ENCODE measurements at places on chromosomes 1 and 21.

DNA sequence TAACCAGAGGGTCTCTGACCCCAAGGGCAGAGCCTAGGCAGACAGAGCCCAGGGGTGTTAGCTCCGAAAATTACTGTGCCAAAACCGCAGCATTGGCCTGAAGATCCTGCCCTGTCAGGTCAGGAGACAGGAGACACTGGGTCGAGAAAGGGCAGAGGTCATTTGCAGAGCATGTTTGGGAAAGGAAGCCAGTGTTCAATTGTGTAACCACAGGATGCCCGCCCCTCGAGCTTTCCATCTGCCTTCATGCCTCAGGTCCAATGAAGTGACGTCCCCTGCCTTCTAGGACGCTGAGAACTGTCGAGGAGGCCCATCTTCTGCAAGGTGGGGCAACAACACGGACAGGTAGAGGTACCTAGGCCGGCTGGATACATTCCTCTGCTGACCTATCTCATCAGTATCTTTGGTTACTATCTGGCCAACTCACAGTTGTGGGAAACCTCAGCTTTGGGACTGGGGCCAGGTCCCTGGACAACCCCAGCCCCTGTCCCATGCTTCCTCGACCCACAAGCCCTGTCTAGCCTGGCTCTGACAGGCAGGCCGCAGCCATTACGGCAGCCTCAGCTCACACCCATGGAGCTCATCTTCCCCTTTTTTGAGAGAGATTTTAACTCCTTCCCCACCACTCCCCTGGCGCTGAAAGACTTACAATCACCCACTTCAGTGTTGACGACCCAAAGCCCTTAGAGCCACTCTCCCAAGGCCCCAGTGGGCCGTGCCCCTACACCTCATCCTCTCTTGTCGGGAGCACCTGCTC is 1.3 kb downstream of the ARL8A start:
- no peak for DNase-seq

DNA sequence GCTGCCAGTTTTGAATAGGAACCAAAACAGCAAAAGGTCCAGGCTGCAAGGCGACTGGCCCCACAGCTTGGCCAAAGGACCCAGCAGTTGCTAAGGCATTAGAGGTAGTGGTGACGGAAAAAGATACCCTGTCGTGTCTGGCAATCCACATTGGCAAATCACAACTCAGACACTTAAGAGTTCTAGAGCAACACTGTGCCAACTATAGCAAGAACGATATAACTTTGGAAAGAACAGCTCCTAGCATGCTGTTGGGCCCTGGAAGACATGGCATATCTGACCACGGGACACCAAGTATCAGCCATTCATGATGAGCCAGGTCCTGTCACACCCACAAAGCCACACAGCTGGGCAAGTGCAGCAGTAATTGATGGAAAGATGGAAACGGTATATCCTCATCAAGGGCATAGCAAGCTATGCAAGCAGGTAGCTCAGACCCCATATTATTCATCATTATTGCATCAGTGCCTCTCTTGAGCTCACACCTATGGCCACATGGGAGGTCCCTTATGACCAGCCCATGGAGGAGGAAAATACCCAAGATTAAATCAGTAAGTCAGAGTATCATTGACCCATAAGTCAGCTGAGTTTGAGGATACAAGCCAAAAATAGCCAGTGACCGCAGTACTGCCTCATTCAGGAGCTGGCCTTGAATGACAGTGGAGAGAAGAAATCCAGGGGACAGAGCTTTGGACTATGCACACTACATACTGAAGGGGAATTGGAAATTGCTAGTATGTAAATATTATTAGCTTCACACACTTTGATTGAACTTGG is 221.2 kb downstream of the SETD4 start:
- DNase-seq: no peak

DNA sequence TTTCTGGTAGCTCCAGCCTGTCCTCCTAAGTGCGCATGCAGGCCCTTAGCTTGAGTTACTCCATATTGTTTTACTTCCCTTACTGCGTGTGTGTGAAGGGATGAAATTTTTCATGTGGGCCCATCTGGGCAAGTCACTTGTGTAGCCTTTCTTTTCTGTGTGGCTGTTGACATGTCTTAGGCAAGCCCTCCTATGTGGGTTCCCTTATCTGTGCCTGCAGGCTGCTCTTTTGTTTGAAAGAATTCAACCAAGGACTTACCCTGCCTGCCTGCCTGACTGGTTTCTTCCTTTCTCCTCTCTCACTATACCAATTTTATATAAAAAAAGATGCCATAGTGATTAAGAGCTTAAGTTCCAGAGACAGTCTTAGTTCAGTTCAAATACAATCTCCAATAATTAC is 249.3 kb downstream of the ATG4C start:
- DNase-seq: no peak

DNA sequence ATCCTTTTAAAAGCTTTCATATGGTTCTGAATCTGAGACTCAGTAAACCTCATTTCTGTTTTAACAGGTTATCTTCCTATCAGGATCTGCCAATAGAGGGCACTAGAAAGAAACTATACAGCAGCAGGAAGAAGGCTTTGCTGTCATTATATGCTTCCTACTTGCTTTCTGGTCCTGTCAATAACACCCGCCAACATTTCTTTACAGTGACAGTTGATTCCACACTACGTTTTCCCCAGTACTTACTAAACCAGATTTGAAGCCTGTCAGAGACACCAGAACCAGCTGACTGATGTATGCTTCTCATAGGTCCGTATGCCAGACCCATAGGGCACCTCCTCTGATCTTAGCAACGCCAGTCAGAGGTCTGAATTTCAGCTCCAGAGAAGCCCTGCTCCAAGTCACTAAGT is 341.0 kb upstream of the NEGR1 start:
- DNase-seq: no peak

DNA sequence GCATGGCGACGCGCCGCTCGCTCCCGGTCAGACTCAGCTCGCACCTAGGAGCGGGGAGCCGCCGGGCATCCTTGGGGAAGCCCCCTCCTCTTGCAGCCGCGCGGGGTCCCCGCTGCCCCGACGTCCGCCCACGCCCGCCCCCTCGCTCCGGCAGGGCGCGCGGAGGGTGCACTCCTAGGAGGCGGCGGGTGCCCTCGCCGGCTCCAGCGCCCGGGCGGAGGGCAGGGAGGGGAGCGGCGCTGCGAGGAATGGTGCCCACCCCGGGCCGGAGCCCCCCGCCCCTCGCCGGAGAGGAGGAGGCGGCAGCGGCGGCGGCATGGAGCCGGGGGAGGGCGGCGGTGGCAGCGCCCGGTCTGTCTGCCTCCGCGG is 488 bp downstream of the FAM78B start:
- DNase-seq: no peak

DNA sequence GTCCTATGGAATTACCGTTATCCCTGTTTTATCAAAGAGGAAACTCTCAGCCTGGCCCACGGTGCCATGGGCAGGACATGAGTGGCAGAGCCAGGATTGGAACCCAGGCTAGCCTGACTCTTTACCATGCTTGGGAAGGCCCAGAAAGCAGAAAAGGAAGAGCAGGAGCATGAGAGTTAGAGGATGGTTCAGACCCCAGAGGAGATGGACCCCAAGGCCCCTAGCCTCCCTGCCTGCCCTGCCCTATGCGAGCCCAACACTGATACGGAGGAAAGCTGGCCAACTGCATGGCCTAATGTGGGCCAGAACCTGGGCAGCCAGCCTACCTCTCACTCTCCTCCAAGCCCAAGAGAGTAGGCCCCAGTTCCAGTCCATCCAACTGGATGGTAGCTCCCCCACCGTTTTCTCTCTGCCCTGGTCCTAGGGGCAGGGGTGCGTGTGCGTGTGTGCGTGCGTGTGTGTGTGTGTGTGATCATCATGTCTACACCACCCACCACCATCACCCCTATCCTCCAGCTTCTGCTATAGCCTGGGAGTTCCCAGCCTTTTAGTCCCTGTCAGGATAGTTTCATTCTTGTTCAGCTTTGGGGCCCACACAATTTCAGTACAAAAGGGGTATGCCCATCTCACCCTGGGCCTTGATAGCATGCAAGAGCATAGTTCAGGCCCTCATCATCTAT is 15.4 kb upstream of the MEX3A start:
- DNase-seq: no peak

GRCh38 chr21:39388811-39389155 is 39.9 kb upstream of the HMGN1 start:
- DNase-seq: no peak

DNA sequence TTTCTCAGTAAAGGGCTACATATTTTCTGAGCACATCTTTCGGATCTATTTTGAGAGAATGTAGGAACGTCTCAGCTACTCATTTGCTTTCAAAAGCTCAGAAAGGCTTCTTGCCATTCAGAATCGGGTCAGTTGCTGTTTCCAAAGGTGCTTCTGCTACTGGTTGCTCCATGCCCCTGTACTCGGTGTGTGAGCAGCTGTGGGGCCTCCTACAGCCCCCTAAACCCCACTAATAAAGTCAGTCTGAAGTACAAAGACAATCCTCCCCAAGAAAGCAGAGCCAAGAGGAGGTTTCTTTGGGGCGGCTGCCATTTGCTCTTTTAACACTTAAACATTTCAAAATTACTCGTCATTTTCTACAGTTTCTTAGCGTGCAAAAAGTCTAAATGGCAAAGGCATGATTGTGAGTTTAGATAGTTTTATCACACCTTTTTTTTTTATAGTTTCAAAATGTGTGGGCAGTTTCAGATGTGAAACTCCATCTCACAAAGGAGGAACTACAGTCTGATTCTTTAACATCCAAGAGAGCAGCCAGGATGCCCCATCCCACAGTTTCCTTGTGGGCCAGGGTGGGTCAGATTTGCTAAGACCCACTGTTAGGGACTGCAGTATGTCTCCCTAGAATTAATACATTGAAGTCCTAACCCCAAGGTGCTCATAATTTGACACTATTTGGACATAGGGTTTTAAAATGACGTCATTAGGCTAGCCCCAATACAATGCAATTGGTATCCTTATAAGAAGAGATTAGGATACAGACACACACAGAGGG is 4.1 kb downstream of the RUNX1 start:
- DNase-seq: no peak

- DNase-seq: no peak
Measured at GRCh38 chr21:41580758-41581554, 73.0 kb upstream of the TMPRSS2 start.

- no peak for DNase-seq
Measured at GRCh38 chr21:27688773-27689172, 721.9 kb upstream of the ADAMTS5 start.

GRCh38 chr1:94980582-94981574 is 54.0 kb upstream of the CNN3 start:
- no peak for DNase-seq

GRCh38 chr21:36613059-36613458 is 85.9 kb upstream of the SIM2 start:
- DNase-seq: no peak

DNA sequence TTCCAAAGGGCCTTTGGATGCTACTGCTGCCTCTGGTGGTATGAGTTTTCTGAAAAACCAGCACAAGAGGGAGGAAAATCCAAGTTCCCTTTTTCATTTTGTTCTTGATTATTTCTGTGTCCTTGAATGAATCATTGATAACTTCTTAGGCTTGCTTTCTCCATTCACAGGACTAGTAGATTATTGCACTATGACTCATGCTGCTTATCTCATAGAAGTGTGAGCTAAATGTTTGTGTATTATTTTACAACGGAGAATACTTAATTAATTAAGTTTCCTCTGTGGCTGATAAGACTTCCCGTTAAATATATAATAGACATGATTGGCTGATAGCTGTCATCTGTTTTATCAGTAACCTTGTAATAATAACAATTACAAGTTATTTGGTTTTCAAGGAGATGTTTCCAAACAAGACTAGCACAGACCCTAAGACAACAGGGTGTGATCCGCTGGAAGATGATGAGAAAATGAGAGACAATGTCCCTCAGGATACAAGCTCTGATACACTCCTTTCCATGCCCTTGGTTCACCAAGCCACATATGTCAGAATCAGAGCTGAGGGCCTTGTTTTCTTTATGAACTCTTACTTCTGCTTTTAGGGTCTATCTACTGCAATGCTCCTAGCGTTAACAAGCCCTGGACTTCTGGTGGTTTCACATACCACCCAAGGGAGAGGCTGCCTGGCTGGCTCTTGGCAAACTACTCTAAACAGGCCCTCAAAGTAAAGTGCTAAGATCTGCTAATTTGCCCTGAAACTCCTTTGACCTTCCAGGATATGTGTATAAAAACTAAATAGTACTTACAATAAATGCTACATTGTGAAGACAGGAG is 1078.3 kb downstream of the TTLL7 start:
- no peak for DNase-seq

DNA sequence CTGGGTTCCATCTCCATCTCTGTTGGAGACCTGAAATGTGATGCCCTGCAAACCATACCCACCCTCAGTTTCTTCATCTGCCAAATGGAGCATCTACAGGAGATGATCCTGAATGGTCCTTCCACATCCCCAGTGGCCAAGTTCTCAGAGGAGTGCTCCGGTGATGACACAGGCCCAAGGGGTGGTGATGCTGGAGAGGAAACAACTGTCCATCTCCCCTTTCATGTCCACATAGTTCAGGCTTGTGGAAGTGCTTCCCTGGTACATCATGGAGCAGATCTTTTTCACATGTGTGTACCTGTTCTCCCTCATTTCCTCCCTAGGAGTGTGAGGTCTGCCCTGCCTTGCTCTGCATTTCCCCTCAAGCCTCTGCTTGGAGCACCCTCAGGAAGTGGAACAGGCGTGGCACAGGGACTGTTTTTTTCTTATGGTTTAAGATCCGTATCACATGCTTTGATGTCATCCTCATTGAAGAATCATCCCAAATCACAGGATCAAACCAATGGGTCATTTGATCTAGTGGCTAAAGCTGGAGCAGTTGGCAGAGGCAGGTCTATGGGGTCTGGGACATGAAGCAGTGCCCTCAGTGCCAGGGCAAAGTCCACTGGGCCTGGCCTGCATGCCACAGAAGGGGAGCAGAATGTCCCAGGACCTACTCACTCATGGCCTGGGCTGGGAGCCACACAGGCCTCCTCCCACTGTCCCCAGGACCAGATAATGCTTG is 8.2 kb upstream of the TRIM63 start:
- DNase-seq: no peak

DNA sequence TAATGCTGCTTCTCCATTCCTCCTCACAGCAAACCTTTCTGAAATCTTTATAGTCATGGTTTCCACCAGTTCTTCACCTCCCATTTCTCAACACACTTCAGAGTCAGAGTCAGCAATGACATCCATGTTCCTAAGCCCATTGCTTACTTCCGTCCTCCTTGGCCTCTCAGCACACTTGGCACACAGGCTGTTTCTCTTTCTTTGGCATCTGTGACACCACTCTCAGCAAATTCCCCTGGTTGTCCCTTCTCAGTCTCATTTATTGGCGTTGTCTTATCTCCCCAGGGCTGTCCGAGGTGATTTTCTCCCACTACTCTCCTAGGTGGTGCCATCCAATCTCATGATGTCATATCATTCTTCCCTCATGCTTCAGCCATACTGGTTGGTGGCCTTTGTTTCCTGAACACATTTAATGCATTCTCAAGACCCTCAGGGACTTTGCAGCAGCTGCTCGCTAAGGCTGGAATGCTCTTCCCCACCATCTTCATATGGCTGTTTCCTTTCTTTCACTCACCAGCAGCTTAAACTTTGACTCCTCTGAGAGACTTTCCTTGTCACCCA is 3.3 kb upstream of the LGALS8 start:
- no peak for DNase-seq

- no peak for DNase-seq
Measured at GRCh38 chr1:38834937-38835827, 24.4 kb downstream of the RRAGC start.

Data from stimulated activated CD4-positive, alpha-beta T cell treated with anti-CD3 and anti-CD28 coated beads, Interleukin-15, amount 100 ng/mL, for 1 hour (primary cell).